Stimulated activated naive CD4-positive, alpha-beta T cell treated with Interleukin-2 at 50 U/mL for 16 hours (primary cell): ENCODE measurements at places on chromosomes 2 and 18.

- no peak for DNase-seq
These were observed 83.3 kb upstream of the EPB41L5 start for GRCh38 chr2:119929537-119929936.

DNA sequence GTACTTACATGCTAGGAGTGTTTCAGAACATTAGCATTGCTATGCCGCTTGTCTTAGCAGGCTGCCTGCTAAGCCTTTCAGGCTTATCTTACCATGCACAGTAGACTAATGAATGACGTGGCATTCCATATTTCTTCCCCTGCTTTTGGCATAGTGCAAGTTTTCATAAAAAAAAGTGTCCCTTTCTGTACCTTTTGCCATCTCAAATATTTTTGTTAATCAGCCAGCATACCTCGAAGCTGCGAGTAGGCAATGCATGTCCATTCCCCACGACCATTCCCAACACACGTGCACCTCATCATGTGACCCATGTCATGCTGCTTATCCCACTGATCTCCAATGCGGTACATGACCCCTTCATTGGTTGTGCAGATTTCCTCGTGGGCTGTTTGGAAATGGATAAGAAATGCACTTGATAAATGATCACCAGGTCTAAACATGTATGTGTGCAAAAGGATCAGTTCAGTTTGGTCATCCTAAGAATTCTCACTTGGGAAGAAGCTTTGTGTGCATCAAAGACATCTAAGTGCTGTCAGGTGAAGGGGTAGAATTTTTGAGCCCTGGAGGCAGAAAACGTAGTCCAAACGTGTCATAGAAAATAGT, 13.9 kb downstream of the FN1 start:
- DNase-seq, result no peak

DNA sequence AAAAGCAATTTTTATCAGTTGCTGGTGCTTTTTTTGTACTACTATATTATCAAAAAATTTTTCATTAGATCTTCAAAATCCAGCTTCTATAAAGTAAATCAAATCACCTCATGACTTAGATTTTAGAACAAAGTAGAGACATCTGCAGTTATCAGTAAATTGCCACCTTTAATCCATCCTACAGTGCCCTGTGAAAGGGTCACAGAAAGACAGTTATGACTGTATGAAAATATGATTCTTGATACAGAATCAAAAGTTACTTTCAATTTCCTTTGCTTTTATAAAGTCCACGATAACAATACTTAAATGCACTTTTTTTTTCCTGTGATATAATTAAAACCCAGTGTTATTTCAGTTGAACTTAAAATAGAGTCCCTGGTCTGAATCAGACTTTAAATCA, 61.4 kb downstream of the PRPF40A start:
- DNase-seq, result no peak

DNA sequence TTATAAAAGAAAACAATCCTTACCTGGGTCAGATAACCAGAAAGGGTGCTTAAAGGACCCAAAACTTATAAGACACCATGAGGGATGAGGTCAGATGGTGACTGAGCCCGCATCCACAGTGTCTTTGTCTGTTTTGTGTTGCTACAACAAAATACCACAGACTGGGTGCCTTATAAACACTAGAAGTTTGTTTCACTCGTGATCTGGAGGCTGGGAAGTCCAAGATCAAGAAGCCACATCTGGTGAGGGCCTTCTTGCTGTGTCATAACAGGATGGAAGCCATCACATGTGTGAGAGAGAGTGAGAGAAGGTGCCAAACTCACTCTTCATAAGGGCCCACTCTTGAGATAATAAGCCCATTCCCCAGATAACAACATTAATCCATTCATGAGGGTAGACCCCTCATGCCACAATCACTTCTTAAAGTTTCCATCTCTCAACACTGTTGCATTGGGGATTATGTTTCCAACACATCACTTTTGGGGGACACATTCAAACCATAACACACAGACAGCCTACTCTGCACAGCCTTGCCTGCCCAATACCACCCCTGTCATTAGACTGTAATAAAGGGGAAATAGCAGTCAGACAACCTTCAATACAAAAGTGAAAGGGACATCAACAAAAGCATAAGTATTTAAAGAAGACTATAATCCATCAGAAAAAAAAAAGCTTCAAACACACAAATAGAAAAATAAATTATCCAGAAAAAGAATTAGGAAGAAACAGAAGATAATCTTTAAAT, 249.8 kb downstream of the ANAPC1 start:
- no peak for DNase-seq

DNA sequence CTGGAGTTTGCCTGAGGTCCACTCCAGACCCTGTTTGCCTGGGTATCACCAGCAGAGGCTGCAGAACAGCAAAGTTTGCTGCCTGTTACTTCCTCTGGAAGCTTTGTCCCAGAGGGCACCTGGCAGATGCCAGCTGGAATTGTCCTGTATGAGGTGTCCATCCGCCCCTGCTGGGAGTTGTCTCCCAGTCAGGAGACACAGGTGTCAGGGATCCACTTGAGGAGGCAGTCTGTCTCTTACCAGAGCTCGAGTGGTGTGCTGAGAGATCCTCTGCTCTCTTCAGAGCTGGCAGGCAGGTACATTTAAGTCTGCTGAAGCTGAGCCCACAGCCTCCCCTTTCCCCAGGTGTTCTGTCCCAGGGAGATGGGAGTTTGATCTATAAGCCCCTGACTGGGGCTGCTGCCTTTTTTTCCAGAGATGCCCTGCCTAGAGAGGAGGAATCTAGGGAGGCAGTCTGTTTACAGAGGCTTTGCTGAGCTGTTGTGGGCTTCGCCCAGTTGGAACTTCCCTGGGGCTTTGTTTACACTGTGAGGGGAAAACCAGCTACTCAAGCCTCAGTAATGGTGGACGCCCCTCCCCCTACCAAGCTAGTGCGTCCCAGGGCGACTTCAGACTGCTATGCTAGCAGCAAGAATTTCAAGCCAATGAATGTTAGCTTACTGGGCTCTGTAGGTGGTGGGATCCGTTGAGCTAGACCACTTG, 34.7 kb downstream of the TFPI start:
- no peak for DNase-seq

DNA sequence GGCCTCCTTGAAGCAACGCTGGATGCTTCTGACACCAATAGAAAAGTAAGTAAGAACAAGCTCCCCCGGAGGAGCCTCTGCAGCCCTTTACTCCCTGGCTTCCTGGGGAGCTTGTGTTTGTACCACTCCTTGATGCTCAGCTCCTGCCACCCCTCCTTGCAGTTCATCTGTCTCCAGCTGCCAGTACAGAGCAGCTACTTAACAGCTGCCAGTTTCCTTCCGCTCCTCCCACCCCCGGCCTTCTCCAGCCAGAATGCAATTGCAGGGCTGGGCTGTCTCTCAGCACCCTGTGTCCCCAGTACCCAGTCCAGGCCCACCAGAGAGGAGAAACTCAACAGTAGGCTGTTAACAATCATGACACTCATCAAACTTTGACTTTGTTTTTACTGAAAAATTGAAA, 109.4 kb downstream of the AOX1 start:
- DNase-seq, result no peak

GRCh38 chr2:25521126-25521525, 152.3 kb downstream of the DTNB start:
- DNase-seq, result no peak

DNA sequence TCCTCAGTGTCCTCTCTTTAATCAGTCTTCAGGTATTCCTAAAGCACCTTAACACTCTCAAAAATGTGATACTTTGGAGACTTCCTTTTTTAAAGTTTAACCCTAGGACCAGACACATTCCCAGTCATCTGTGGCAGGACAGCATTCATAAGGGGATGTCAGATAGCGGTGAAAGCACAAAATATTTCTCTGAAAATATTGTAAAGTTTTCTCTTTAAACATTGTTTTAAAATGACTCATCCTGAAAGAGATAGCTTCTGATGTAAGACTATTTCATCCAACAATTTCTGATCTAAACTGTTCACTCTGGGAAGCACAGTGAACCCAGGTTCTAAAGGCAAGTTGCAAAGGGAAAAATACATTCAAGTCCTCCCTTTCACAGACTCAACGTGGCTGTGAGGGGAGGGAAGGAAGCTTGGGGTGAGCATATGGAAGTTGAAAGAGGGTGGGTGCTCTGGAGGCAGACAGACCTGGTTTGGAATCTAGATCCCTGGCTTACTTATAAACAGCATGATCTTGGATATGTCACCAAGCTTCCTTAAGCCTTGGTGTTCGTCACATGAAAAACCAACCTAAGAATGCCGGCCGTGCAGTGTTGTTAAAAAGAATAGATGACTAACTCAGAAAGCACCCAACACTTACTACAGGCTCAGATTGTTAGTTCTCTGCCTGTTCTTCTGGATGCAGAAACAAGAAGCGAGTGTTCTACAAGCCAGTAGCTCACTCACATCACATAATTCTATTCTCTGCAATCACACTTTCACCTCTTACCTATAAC, 12.1 kb downstream of the GALNT14 start:
- no peak for DNase-seq

- DNase-seq, result no peak
These were observed 52.1 kb upstream of the ACAA2 start for GRCh38 chr18:49865401-49865800.

- DNase-seq, result no peak
These were observed 364.0 kb downstream of the LRATD1 start for GRCh38 chr2:14996351-14997014.

DNA sequence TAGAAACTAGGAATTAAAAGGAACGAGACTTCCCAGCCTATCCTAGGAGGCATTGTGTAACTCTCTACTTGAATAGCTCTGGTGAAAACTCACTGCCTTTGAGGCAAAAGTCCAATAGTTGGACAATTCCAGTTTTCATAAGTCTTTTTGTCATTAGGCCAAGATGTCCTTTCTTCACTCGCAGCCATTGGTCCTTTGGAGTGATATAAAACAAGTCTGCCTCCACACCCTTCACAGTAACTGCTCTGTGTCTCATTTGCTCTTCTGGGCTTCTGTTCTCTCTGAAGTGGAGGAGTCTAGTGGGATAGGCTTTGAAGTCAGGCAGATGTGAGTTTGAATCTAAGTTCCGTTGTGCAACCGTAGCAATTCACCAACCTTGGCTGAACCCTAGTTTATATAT, 28.2 kb downstream of the ANTXR1 start:
- no peak for DNase-seq

DNA sequence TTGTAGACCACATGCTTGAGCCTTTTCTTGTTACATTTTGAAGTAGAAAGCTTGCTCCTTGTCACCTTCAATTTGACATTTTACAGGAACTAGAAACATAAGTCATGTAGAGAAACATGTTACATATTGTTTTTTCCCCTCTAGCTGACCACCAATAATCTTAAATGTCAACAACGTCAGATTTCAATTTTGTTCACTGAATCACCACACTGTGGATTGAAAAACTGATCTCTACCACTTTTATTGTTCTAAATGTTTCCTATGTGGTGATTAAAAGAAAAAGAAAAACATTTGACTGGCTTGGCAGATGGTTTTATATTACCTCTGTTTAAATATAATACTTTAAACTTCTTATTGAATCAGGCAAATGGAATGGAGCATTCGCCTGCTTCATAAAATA, 87.7 kb downstream of the DSEL start:
- no peak for DNase-seq

DNA sequence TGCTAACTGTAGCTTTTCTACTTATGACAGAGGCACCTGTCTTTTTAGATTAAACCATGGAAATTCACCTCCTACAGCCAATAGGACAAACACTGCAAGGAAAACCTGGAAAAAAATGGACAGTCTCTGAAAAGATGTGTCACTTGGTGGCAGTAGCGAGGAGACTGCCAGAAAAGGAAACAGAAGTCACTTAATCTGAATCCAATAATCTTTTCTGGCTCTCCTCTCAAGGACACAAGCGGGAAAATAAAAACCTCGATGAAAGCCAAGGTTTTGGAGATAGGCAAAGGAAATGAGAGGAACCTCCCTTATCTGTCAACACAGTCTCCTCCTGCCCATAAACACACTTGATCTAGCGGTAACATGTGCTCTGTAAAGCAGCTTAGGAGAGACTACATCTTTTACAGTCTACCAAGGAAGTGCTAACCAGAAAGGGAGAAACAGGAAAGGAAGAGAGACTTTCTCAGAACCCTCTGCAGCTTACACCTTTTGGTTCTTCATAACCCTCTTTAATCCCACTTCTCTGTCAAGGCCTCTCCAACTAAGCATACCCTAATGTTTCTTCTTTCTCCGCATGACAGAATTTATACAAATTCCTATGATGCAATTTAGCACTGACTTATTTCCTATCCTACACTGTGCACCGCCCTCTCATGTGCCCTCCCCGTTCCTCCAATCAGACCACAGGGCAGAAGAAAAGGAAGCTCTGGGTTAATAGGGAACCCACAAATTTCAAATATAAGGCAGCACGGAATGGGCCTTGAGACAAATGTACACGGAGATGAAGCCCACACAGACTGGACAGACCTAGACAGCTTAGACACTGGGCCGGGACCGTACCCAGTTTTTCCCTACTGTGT, 52.8 kb downstream of the CLASP1 start:
- peak; percentile 8 for DNase-seq

GRCh38 chr2:215274829-215275228, 37.0 kb upstream of the ATIC start:
- DNase-seq, result no peak

DNA sequence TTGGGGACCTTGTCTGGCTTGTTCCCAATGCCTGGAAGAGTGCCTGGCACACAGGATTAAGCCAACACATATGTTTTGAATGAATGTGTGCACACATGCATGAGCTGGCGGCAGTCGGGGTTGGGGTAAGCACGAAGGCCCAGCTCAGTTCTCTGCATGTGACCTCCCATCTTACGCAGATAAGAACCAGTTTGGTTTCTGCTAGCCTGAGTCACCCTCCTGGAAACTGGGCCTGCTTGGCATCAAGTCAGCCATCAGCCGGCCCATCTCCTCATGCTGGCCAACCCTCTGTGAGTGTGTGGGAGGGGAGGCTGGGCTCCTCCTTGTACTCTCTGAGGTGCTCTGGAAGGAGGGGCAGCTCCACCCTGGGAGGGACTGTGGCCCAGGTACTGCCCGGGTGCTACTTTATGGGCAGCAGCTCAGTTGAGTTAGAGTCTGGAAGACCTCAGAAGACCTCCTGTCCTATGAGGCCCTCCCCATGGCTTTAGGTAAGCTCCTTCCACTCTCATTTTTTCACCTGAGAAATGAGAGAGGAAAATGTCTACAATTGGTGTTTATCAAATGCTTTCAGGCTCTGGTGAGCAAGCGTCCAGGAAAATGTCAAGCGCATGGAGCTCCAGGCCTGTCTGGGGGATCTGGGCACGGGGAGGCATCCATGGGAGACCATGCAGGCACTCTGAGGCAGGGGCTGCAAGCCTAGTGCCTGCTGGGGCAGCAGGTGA, 9.7 kb upstream of the IL1RN start:
- no peak for DNase-seq

- DNase-seq, result no peak
These were observed 84.6 kb downstream of the KCTD18 start for GRCh38 chr2:200425026-200425821.

- DNase-seq, result no peak
These were observed 24.8 kb downstream of the DSG4 start for GRCh38 chr18:31401156-31402025.

- no peak for DNase-seq
These were observed 701.6 kb upstream of the ZEB2 start for GRCh38 chr2:145221516-145221915.

GRCh38 chr2:60634438-60634837, 81.0 kb upstream of the BCL11A start:
- no peak for DNase-seq

GRCh38 chr2:95320344-95320712, 23.2 kb downstream of the KCNIP3 start:
- DNase-seq, result no peak
